Stimulated activated CD4-positive, alpha-beta T cell treated with anti-CD3 and anti-CD28 coated beads, Interleukin-12 subunit alpha, Interleukin-12 subunit beta, amount 100 ng/mL, for 4 hours (primary cell): ENCODE measurements at places on chromosomes 4 and X.

DNA sequence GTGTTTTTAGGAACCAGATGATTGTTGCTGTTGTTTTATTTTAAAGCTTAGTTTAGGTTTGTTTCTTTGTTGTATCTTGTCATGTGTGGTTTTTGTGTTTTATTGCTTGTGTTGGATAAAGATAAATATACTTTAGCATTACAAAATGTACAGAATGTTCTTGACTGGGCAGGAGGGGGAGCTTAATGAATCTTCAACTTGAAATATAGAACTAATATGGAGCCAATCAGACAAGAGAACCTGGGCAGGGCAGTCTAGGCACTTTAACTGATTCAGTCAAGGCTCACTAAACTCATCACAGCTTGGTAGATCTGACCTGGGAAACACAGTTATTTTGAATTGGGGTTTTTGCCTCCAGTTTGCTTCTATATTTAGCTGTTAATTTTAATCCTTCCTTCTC is 304.2 kb downstream of the ARHGAP24 start:
- DNase-seq, result no peak

GRCh38 chr4:111666826-111667360 is 478.4 kb upstream of the FAM241A start:
- no peak for DNase-seq

DNA sequence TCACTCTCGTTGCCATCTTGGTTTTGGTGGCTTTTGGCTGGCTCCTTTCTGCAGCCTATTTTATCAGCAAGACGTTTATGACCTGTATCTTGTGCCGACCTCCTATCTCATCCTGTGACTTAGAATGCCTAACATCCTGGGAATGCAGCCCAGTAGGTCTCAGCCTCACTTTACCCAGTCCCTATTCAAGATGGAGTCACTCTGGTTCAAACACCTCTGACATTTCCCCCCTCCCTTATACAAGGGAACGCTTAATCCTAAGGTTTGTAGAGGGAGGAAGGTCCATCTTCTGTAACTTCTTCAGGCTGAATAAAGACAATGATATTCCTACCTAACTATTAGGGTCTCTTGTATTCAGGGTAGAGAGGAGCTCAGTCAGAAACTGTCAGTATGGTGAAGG is 79.3 kb upstream of the SPANXB1 start:
- no peak for DNase-seq

GRCh38 chr4:94758141-94758699 is 465 bp downstream of the BMPR1B start:
- no peak for DNase-seq

GRCh38 chrX:45445745-45446412 is 245.2 kb upstream of the DIPK2B start:
- DNase-seq, result no peak

- no peak for DNase-seq
Observed at GRCh38 chr4:26715636-26716242, 131.9 kb downstream of the TBC1D19 start.

DNA sequence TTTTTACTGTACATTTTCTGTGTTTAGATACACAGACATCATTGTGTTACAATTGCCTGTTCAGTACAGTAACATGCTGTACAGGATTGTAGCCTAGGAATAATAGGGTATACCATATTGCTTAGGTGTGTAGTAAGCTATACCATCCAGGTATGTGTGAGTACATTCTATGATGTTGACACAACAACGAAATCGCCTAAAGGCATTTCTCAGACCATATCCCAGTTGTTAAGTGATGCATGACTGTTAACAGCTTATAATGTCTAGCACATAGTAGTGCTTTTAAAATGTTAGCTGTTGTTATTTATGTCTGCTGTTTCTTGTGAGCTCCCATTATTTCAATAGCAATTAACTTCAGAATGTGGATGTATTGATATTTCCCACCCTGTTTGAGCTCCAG is 4.5 kb downstream of the PRRG1 start:
- no peak for DNase-seq

DNA sequence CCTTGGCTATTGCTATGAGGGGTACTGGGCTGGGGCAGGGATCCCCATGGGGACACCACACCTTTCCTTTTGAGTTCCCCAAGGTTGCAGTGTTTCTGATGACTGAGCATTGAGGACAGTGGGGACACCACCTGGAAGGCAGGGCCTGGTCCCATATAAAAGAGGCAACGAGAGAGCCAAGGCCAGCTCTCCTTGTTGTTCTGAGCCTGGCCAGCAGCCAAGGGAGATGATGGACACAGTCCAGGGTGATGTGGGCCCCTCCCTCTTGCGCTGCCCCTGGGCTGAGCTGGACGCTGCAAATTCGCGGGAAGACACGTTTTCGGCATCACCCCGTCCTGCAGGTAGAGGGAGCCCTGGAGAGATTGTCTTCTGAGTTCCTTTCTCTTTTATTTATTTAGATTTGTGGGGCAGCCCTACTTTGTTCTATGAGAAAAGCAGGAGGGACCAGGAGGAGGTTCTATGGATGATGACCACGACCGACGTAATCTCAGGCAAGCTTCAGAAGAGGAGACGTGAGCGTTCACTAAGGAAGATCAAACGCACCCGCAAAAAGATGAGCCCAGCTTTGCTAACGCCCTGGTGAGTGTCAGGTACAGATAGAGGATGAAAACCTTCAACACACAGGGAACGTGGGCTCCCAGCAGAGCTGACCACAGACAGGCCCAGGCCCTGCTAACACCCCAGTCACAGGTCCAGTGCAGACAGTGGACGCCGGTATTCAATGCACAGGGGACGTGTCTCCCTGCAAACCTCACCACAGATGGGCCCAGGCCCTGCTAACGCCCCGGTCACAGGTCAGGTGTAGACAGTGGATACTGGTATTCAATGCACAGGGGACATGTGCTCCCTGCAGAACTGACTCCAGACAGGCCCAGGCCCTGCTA is 97.4 kb downstream of the SHOX start:
- peak; percentile 2 for DNase-seq

DNA sequence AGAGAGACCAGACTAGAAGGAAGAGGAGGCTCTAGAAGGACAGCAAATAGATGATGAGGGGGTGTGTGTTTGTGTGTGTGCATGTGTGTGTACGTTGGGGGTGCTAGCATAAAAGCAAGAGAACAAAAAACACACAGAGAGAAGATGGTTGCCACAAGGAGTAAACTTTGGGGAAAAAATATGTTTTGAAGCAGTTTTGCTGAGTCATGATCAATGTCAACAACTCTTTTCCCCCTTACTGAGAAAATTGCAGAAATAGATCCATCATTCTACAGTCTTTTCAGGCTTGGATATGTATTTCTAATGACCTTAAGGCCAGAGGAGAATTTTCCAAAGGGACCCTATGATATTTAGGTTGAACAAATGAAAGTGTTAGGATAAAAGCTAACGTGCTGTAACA is 89.0 kb upstream of the NHS start:
- DNase-seq, result no peak

DNA sequence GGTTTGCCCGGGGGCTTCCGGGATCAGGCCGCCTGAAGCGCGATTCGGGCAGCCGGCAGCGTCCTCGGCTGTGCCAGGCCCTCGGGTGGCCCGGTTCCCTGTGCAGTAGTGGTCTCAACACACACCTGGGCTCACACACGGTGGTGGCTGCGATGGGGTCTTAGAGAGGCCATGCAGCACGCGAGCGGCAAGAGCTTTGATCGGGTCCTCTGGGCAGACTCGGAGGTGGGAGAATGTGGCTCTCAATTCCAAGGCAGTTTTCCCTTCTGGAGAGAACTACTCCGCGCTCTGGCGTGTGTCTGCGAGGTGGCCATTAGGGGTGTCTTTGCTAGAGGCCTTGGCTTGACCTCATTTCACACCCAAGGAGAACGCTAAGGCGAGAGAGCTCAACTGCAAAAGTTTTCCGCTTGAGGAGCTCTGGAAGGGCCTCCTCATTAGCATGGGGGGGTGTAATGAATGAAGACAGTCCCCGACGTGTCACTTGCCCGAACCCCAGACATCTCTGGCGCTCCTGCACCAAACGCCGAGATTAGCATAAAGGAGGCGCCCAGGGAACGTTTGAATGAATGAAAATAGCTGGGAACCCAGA is 771 bp upstream of the RBPJ start:
- no peak for DNase-seq

DNA sequence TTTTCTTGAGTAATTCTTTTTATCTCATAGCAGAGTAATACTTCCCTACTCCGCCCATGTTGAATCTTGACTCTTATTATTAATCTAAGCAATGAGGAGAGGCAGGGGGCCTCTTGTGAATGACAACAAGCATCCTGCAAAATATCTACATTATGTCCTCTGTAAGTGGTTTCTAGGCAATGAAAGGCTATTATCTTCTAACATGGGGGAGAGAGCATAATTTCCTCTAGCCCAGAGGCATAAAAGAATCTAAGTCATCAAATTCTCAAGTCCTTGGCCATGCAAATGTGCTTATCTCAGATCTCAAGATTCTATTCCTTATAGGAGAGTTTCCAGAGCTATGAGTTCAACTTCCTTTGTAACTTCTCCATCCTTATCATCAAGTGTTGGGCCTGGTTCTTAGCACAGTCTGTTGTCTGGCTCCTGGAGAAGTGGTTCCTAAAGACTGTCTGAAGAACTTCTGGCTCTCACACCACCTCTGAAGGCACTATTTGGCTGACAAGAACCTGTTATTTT is 423.1 kb upstream of the INTU start:
- DNase-seq, result no peak

DNA sequence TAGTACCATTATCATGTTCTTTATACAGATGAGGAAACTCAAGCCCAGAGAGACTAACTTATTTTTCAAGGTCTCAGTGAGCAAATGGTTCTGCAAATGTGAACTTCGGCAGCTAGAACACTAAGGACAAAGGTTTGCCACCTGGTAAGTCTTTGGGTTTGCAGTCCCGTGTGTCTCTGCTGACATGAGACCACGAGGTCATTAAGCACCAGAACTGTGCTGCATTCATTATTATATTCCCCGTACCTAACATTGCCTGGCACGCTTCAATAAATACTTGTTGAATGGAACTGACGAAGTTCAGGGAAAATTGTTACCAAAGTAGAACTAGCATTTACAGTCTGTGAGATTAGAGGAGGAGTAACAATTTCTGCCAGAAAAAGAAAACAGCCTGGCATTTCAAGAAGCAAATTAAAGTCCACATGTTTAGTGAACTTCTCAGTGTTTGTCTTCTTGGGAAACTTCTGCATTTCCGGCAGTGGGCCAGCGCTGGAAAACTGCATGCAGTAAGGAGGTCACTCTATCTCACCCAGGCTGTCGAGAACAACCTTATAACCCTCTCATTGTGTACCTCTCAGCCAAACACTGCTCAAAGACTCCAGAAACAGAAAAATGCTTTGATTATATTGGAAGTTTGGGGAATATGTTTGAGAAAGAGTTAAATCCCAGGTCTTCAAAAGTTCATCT is 67.4 kb upstream of the CPEB2 start:
- DNase-seq, result no peak
